Lower lobe of right lung (tissue), 2 donors: ENCODE measurements at places on chromosomes 13 and 19. TPM values are rescaled to one million over a fixed set of nuclear protein-coding genes. Genes with fewer than 3 reads are reported as not detected.

DNA sequence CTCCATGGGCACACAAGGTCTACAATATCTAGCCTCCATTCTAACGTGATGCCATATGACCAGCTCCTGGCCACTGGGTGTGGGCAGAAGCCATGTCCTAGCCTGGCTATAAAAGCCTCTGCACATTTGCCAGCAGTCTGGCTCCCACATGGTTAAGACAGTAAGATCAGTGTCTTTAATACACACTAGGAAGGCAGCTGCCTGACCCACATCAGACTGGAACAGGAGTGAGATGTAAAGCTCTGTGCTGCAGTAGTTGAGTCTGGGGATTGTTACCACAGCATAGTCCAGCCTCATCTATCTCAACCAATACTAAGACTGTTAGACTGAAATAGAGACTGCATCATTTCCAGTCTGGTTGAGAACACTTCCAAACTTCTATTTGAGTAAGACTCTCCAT, 533.1 kb downstream of the IRS2 start:
- no peak overlapping the region for H3K4me3 ChIP-seq
- H3K27me3 ChIP-seq = no peaks in the 10 kb centered on the region
- H3K36me3 ChIP-seq = no peaks in the 10 kb centered on the region
- H3K4me1 ChIP-seq = peaks cover 4% of the 10 kb centered on the region

Gene GPR12
- not detected for total RNA-seq

- H3K27me3 ChIP-seq = peaks cover 19% of the 10 kb centered on the region
- no peaks in the 10 kb centered on the region for H3K36me3 ChIP-seq
- H3K27ac ChIP-seq = no peak overlapping the region
- H3K4me1 ChIP-seq = no peaks in the 10 kb centered on the region
- H3K4me3 ChIP-seq = no peak overlapping the region
These were observed 16.4 kb upstream of the CYP2B6 start for GRCh38 chr19:40974633-40975037.

Gene TJP3
- 34.4 TPM for total RNA-seq

Gene MTUS2
- 0.21 TPM for total RNA-seq

DNA sequence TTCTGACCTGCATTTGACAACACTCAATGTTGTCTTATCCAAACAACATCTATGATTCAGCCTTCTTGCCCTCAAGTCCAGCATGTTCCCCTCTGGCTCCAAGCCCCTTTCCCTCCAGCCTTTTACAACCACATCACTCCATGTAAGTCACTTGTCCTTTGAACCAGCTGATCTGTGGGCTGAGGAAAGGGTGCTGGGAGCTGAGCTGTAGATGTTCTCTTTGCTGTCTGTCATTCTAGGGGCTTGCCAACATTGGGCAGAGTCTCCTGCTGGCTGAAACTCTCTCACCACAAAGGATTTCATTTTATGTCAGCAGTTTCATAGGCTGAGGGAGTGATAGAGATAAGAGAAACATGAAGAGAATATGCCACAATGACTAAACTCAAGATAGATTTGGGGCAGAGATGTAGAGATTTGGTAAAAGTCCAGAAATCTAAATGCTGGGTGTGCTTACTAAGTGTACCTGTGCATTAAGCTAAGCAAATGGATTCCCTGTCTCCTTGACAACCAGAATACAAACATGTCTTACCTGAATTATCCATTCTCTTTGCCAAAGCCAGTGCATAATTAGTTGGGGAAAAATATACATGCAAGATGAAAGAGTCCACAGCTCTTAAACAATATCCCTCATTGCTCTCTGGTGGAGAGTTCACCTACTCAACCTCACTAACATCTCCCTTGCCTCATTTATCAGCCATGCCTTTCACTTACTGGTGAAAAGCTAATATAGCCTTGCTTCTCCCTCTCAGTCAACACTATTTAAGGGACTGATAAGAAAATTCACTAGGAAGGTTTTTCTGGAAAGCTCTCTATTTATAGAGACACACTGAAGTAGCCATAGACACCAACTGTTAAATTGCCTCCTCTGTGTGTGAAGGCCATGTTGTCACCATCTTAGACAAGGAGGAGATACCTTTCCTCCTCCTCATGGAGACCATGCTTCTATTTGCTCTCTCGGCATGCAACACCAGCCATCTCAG, 175.5 kb upstream of the SERP2 start:
- H3K4me3 ChIP-seq = no peak overlapping the region
- H3K27me3 ChIP-seq = no peaks in the 10 kb centered on the region
- peak overlapping the region; percentile 46 for H3K27ac ChIP-seq
- H3K36me3 ChIP-seq = no peaks in the 10 kb centered on the region

GRCh38 chr13:33129094-33129832, 113.0 kb downstream of the KL start:
- no peak overlapping the region for H3K4me3 ChIP-seq
- peaks cover 42% of the 10 kb centered on the region for H3K36me3 ChIP-seq
- DNase-seq = no peak
- H3K27ac ChIP-seq = no peak overlapping the region
- H3K27me3 ChIP-seq = no peaks in the 10 kb centered on the region

- no peak overlapping the region for H3K27ac ChIP-seq
- H3K27me3 ChIP-seq = no peaks in the 10 kb centered on the region
- DNase-seq = no peak
- H3K36me3 ChIP-seq = peaks cover 45% of the 10 kb centered on the region
- peaks cover 27% of the 10 kb centered on the region for H3K4me1 ChIP-seq
These were observed 93.4 kb downstream of the COL4A1 start for GRCh38 chr13:110213461-110214074.

- no peak overlapping the region for H3K27ac ChIP-seq
- peaks cover 9% of the 10 kb centered on the region for H3K4me1 ChIP-seq
- H3K36me3 ChIP-seq = no peaks in the 10 kb centered on the region
- DNase-seq = no peak
These were observed 3.1 kb upstream of the SHISA2 start for GRCh38 chr13:26054896-26055295.

- peaks cover 41% of the 10 kb centered on the region for H3K36me3 ChIP-seq
- H3K27ac ChIP-seq = peak overlapping the region; percentile 87
- peak overlapping the region; percentile 99 for H3K4me3 ChIP-seq
- DNase-seq = peak; percentile 55
- H3K4me1 ChIP-seq = peaks cover 27% of the 10 kb centered on the region
These were observed 736 bp downstream of the GPI start for GRCh38 chr19:34365463-34366401.

Gene METTL21C
- total RNA-seq = not detected

DNA sequence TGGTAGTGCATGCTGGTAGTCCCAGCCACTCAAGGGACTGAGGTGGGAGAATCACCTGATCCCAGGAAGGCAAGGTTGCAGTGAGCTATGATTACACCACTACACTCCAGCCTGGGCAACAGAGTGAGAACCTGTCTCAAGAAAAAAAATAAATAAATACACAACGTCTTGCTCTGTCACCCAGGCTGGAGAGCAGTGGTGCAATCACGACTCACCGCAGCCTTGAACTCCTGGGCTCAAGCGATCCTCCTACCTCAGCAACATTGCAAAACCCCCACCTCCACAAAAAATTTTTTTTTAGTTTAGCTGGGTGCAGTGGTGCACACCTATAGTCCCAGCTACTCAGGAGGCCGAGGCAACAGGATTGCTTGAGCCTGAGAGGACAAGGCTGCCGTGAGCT, 8.8 kb downstream of the TPM4 start:
- H3K36me3 ChIP-seq = peaks cover 98% of the 10 kb centered on the region
- DNase-seq = peak; percentile 72
- H3K27ac ChIP-seq = peak overlapping the region; percentile 54
- no peaks in the 10 kb centered on the region for H3K27me3 ChIP-seq
- peaks cover 94% of the 10 kb centered on the region for H3K4me1 ChIP-seq

GRCh38 chr19:5684694-5685430, 4.0 kb downstream of the HSD11B1L start:
- H3K27me3 ChIP-seq = no peaks in the 10 kb centered on the region
- DNase-seq = peak; percentile 45
- H3K27ac ChIP-seq = no peak overlapping the region
- peaks cover 12% of the 10 kb centered on the region for H3K4me1 ChIP-seq
- no peaks in the 10 kb centered on the region for H3K36me3 ChIP-seq

DNA sequence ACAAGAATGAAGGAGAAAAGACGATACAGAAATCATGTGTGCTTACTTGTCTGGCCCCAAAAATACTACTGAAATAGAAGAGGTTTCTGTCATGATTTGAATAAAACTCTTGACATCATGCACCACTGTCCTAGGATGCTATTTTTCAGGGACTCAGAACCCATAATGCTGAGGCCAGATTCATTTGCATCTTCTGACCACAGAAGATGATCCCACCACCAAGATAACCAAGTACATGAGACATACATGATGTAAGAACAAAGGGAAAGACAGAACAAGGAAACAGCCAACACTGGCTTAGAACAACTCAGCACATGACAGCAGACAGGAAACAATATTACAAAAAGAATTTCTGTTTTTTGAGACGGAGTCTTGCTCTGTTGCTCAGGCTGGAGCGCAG, 2.5 kb downstream of the ZNF552 start:
- no peaks in the 10 kb centered on the region for H3K27me3 ChIP-seq
- peaks cover 34% of the 10 kb centered on the region for H3K4me1 ChIP-seq
- no peak for DNase-seq
- no peak overlapping the region for H3K27ac ChIP-seq
- H3K36me3 ChIP-seq = peaks cover 42% of the 10 kb centered on the region

DNA sequence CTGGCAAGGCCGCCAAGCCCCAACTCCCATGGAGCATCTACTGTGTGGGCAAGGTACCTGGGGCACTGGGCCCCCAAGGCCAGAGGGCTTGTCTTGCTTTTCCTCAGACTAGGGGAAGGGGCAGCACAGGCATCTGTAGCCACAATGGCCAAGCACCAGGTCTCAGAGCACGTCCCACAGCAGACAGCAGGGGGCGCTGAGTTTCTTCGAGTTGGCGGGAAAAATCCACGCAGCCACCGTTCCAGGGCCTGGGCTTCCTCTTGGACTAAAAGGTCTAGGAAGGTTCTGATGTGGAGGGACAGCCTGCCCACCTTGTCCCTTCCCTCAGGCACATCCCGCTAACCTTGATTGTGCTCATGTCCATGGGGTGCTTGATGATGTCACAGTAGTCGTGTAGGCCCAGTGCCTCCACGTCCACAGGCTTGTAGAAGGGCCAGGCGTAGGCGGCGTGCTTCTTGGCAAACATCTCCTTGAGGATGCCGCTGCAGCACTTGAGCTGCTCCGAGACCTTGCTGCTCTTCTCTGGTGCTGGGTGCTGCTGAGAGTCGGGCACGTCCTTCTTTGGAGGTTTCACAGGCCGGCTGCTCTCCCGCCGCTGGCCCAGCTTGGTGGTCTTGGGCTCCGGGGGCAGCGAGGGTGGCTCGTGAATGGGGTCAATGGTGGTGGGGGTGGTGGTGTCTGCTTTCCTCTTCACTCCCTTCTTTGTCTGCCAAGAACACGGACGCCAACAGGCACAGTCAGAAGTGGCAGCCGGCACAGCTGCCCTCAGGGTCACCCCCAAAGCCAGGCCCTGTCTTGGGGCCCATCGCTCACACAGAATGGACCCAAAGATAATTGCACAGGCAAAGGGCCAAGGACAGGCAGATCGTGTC, 32.0 kb upstream of the EPHX3 start:
- peaks cover 48% of the 10 kb centered on the region for H3K4me1 ChIP-seq
- H3K4me3 ChIP-seq = no peak overlapping the region
- H3K36me3 ChIP-seq = peaks cover 97% of the 10 kb centered on the region
